ENCODE measurements at places on chromosomes 5 and 9.
A peak's percentile ranks its signal among the peaks of the same experiment; 100 is the strongest.

GRCh38 chr5:93417490-93417889 lies 163.5 kb downstream of the NR2F1-AS1 start:
- DNase-seq = no peak

GRCh38 chr9:110111868-110112267 lies 96.1 kb downstream of the C9orf152 start:
- DNase-seq = no peak

- DNase-seq = no peak
These were observed 24.9 kb downstream of the MOCS2 start for GRCh38 chr5:53084546-53085255.

DNA sequence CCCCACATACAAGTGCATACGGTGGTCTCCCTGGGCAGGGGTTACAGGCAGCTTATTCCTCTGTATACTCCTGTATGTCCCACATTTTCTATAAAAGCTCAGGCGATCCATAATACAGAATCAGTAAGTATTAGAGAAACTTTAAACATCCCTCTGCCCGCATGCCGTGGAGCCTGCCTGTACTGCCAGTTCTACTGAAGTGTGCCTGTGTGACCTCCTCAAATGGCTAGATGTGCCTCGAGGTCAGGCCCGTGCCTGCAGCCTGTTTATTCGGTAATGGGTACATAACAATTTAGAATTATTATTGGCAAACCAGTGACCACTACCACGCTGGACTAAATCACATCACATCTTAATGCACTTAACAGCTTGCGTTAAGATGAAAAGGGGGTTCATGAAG lies 190.8 kb downstream of the FANCC start:
- no peak for DNase-seq

DNA sequence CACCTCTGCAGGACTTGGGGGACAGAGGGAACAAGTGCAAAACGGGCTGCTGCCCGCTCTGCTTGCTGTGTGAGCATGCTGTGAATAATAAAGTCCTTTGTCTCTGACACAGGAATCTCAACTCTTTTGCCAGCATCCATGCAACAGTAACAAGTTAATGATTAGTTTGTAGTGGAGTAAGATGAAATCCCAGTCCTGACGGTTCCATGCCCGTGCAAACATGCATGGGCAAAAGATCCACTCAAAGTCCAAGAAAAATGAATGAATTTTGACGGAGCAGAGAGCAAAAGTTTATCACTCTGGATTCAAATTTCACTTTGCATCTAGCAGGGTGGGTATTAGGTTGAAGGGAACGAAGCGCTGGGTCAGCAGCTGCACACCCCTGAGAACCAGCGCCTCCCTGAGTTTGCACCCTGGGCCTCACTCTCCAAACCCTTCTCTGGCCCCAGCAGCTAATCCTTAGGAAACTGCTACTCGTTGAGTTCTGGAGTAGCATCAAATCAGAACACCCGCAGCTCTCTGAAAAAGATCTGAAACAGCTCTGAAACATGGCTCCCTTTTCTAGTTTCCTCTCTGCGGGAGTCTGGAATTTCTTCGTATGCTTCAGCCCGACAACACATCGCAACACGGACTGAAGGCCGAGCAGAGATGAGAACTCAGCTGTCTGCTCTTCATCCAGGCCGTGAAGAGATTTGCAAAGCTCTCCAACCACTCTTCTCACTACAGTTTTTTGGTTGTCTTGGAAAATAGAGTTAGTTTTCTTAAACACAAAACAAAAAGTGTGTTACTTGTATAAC lies 45.6 kb upstream of the RUFY1 start:
- no peak for DNase-seq

DNA sequence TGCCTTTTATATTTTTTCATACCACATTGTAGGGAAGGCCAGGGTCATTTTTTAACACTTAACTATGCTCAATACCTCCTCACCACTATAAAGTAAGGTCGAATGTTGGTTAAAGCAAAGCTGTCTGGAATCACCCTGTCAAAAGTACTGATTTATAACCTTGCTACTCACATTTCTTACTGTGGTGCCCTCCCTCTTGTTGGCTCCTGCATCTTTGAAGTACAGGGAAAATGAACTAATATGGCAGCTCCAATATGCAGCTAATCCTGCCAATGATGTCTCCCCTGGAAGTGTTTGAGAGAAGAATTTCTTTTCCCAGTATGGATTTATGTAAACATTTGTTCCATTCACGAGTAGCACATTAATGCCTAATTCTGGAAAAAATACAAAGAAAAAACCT lies 108.4 kb upstream of the RPS23 start:
- DNase-seq = no peak

DNA sequence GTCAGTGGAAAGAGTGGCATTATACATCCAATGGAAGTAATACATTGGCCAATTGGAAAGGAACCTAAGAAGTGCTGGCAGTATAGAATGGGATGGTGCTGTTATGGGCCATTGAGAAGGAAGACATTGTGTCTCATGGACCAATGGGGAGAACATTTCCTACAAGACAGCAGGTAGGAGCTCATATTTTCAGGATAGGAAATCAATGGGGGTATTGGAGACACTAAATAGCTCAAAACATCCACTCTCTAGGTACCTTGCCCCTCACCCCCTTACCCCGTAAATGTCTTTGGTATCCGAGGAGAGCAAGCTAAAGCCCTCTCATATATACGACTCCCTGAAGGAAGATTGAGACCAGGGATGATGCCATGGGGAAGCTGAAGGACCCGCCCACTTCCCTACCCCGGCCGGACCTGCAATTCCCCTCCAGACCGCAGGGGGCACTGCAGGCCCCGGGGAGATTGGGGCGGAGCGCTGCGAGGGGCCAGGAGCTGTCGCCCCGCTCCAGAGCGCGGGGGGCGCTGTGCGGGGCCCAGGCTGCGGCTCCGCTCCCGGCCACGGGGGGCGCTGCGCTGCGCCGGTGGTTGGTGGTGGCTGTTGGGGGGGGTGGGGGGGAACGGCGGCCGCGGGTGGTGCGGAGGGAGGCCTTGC lies at the start of gene KDM3B:
Gene KDM3B (plus strand): TSS at position 615 of the 651 bp plus-strand sequence. CDS start 111 bp downstream, outside the sequence.
- DNase-seq = peak; percentile 97

GRCh38 chr5:40619421-40619820 lies 60.3 kb upstream of the PTGER4 start:
- DNase-seq = no peak

DNA sequence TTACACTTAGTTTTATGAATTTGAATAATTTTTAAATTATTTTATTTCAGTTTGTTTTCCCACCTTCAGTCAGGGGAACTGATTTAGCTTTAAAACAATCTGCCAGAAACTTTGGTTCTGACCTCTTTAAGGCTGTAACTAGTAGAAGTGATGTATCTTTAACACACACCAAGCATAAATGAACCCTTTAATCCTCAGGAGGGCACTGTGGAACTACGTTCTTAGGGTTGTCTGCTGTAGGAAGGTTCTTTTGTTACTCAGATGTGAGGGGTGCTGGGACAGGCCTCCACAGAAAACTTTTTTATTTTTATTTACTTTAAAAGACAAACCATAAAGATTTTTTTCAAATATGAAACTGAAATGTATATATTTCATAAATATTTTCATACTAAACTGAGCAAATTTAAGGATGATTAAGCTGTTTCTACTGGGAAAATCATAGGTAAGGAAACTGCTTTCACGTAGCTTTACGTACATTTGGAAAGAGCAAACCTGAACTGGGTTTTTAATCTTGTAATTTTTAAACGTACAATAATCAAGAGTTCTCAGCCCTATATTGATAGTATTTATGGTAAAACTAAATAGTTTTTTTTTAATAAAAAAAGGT lies 5.3 kb downstream of the KLF4 start:
- DNase-seq = peak; percentile 46

DNA sequence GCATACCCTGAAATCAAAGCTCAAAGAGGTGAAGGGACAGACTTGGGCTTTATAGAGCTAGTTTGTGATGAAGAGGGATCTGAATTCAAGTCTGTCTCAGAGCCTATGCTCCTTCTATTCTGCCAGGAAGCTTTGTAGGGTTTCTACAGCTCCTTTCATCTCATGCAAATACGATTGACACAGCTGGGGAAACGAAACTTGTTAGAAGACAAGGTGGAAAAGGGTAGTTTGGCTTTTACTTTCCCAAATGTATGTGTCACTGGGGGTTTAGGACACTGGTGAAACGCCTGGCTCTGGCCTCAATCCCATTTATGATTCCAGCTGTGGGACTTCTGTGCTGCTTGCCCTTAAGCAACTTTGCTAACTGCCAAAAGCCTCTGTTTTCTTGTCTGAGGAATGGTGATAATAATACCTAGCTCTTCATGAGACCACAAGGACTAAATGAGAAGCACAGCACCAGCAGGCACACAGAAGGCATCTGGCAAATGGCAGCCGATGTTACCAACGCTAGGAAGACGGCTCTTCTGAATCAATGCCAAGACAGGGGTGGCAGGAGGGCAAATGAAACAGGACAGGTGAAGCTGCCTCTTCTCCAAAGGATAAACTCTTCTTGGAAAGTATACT lies 70.3 kb upstream of the EQTN start:
- no peak for DNase-seq

DNA sequence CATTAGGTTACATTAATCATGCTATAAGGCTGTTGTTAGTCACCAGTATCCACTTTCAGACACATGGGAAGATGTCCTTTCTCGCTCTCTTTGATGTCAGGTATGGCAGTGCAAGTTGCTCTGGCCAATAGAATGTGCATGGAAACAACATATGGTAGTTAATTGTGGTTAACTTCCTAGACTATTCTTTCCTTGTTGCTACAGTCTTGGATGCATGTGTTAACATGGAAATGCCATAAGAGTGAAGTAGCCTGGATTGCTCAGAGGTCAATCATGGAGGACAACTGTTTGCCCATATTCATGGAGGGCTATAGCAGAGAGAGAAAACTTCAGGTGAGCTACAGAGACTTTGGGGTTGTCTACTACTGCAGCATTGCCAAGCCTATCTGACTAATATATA lies 245.8 kb upstream of the GAS1 start:
- DNase-seq = no peak

- no peak for DNase-seq
These were observed 439.1 kb upstream of the KIF2A start for GRCh38 chr5:61866930-61867329.

- DNase-seq = no peak
These were observed 1.2 kb downstream of the ABO start for GRCh38 chr9:133273819-133274218.

DNA sequence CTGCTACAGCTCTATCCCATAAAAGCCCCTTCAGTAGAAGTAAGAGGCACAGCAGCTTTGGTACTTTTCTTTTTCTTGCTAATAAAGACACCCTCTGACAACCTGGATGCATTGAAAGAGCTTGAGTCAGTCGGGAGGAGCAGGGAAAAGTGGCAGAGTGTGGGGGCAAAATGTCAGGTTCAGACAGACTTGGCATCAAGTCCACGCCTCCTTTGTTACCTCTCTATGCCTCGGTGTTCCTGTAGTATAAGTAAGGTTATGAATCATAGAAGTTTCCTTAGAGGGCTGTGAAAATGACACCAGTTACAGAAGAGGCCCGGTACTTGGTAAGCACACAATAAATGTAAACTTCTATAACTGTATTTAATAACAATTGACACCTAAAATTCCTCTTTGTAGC lies 133.9 kb downstream of the ESM1 start:
- DNase-seq = no peak

- no peak for DNase-seq
These were observed 27.9 kb downstream of the TMEM215 start for GRCh38 chr9:32811246-32811645.

DNA sequence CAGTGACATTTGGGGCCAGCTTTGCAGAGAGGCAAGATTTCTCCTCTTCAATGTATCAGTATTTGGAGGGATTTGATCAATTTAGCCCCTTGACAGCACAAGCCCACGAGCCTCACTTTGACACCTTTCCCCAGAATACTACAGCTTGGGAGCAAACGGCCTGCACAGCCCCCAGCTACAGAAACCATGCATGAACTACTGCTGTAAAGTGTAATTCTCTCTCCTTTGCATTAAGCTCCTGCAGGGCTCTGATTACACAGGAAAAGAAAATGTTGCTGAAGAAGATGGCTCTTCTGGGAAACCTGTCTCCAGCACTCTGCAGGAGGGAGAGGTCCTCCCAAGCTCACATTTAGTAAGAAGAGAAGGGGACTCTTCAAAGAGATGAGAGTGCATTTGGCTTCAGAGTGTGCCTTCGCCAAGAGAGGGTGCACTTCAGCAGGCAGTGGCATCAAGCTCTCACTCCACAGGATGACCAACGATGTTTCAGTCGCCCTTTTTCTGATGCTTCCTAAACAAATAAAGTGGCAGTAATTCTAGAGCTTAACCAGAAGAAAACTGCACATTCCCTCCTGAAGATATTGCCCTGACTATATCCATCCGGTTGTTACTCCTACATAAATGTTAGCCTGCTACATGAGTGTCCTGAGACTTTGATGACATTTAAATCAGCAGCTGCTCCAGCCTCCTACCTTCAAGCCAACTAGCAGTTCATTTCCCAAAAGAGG lies 272.2 kb downstream of the AUH start:
- peak; percentile 53 for DNase-seq

DNA sequence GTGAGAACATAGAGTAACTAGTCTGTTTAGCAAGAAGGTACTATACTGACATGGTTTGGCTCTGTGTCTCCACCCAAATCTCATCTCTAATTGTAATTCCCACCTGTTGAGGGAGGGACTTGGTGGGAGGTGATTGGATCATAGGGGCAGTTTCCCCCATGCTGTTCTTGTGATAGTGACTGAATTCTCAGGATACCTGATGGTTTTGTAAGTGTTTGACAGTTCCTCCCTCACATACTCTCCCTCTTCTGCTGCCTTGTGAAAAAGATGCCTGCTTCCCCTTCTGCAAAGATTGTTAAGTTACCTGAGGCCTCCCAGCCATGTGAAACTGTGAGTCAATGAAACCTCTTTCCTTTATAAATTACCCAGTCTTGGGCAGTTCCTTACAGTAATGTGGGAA lies 240.4 kb upstream of the ST8SIA4 start:
- DNase-seq = no peak

DNA sequence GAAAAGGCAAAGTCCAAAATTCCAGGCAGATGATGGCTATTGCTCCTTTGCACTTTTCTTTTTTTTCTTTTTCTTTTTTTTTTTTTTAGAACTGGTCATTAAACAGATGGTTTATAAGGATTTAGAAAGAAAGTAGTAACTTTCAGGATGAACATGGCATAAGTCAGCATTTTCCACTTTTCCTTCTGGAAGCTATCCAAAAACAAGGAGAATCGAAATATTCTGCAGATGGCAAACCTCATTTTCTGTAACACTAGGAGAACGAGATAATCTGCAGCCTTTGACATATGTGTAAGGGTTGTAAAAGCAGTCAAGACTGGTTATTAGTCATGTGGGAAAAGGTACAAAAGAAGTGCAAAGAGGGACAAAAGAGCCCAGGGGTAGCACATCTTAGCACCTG lies 69.1 kb upstream of the PUM3 start:
- no peak for DNase-seq

- DNase-seq = no peak
These were observed 148.1 kb downstream of the PDE4D start for GRCh38 chr5:59745415-59745863.

- DNase-seq = no peak
These were observed 216.0 kb downstream of the KDM4C start for GRCh38 chr9:6973762-6974161.

GRCh38 chr9:16206518-16206917 lies 653.7 kb downstream of the CCDC171 start:
- no peak for DNase-seq

DNA sequence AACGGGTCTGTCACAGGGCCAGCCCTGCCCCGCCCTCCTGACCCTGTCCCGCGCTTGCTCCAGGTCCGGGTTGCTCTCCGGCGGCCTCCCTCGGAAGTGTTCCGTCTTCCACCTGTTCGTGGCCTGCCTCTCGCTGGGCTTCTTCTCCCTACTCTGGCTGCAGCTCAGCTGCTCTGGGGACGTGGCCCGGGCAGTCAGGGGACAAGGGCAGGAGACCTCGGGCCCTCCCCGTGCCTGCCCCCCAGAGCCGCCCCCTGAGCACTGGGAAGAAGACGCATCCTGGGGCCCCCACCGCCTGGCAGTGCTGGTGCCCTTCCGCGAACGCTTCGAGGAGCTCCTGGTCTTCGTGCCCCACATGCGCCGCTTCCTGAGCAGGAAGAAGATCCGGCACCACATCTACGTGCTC lies 4.2 kb downstream of the B4GALT7 start:
- DNase-seq = peak; percentile 2
